ENCODE measurements at places on chromosomes 6 and 20. TPM values are rescaled to one million over a fixed set of nuclear protein-coding genes. Genes with fewer than 3 reads are reported as not detected.
A peak's percentile ranks its signal among the peaks of the same experiment; 100 is the strongest.

DNA sequence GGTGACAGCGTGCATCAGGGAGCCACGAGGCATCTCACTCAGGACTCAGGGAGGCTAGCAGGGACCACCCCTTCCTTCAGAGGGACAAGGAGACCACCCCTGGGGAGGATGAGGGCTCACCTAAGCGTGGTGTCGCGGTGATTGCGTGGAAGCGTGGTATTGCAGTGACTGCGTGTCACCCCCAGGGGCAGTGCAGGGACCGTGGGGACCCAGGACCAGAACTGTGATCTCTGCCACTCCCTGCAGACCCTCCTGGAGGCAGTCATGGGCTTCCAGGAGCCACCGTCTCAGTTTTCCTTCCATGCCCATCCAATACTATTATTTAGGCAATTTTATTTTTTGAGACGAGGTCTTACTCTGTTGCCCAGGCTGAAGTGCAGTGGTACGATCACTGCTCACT, 147.1 kb downstream of the TAF4 start:
- no peaks in the 10 kb centered on the region for H3K36me3 ChIP-seq
- no peak overlapping the region for H3K4me3 ChIP-seq
- no peaks in the 10 kb centered on the region for H3K27me3 ChIP-seq
- no peak for DNase-seq

- no peaks in the 10 kb centered on the region for H3K4me1 ChIP-seq
- H3K27me3 ChIP-seq: no peaks in the 10 kb centered on the region
- peaks cover 2% of the 10 kb centered on the region for H3K36me3 ChIP-seq
- no peak overlapping the region for H3K4me3 ChIP-seq
These were observed 1.5 kb upstream of the MSH5 start for GRCh38 chr6:31737991-31738979.

GRCh38 chr20:6993011-6993410, 225.5 kb downstream of the BMP2 start:
- no peak for DNase-seq
- H3K27ac ChIP-seq: no peak overlapping the region
- no peaks in the 10 kb centered on the region for H3K27me3 ChIP-seq
- no peaks in the 10 kb centered on the region for H3K36me3 ChIP-seq
- H3K4me3 ChIP-seq: no peak overlapping the region

The IP6K3 gene
- total RNA-seq: not detected

The SNAP25 gene
- 15.5 TPM for total RNA-seq

DNA sequence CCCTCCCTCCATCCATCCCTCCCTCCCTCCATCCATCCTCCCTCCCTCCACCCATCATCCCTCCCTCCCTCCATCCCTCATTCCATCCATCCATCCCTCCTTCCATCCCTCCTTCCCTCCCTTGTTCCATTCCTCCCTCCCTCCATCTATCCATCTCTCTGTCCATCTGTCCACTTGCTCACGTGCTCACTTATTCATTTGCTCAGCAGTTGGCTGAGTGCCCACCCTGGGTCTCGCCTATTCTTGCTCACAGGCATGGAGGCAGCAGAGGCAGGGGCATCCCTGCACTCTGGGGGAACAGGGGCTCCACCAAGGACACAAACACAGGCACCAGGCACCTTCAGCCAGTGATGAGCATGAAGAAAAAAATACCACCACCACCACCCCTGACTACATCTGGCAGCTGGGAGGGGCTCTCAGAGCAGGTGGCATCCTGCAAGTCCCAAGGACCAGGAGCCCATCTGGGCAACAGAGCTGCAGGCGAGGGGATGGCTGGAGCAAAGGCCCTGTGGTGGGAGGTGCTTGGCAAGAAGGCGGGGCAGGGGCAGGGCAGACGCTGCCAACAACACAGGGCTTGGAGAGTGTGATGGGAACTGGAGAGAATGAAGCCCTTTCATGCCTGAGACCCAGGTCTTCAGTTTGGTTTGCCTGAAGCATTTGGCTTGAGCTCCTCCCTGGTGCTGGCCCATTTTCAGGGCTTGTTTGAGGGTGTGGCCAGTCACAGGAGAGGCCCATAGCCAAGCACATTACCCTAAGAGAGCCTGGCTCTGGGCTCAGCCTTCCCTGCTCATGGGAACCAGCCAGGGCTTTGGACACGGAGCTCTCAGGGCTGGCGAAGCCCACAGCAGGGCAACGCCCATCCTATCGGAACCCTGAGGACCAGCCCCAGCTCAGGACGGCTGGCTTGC, 40.2 kb upstream of the MRGBP start:
- no peak overlapping the region for H3K27ac ChIP-seq
- no peaks in the 10 kb centered on the region for H3K27me3 ChIP-seq
- H3K36me3 ChIP-seq: no peaks in the 10 kb centered on the region
- no peaks in the 10 kb centered on the region for H3K4me1 ChIP-seq
- DNase-seq: peak; percentile 52

GRCh38 chr6:88472851-88473525, 306.8 kb upstream of the CNR1 start:
- no peaks in the 10 kb centered on the region for H3K4me1 ChIP-seq
- H3K4me3 ChIP-seq: no peak overlapping the region
- no peak for DNase-seq
- peaks cover 1% of the 10 kb centered on the region for H3K27me3 ChIP-seq
- H3K27ac ChIP-seq: no peak overlapping the region

GRCh38 chr20:51766994-51767866, 960 bp downstream of the ATP9A start:
- H3K36me3 ChIP-seq: no peaks in the 10 kb centered on the region
- DNase-seq: peak; percentile 73
- H3K27ac ChIP-seq: no peak overlapping the region
- peak overlapping the region; percentile 57 for H3K4me3 ChIP-seq

DNA sequence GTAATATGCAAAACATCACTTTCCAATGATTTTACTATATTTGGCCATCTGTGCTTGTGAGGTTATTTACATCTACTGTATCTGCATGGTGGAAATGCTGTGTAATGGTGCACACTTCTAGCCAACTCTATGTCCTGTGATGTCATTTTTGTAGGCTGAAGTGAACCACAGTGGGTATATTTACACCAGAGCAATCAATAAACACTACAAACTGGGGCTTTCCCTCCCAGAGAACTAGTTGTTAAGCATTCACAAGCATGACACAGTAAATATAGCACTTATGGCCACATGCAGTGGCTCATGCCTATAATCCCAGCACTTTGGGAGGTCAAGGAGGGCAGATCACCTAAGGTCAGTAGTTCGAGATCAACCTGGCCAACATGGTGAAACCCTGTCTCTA, 4.9 kb downstream of the SLC22A2 start:
- no peaks in the 10 kb centered on the region for H3K27me3 ChIP-seq
- H3K4me1 ChIP-seq: no peaks in the 10 kb centered on the region
- DNase-seq: no peak
- H3K36me3 ChIP-seq: no peaks in the 10 kb centered on the region

The EHMT2 gene
- 40.4 TPM for total RNA-seq

GRCh38 chr6:28393912-28394662, 5.5 kb downstream of the ZSCAN12 start:
- DNase-seq: no peak
- peaks cover 3% of the 10 kb centered on the region for H3K4me1 ChIP-seq
- H3K27ac ChIP-seq: no peak overlapping the region
- H3K27me3 ChIP-seq: no peaks in the 10 kb centered on the region
- H3K4me3 ChIP-seq: no peak overlapping the region
- peaks cover 17% of the 10 kb centered on the region for H3K36me3 ChIP-seq

The ABHD16B gene
- not detected for total RNA-seq

The RUNX2 gene
- total RNA-seq: 5.4 TPM

GRCh38 chr6:149317644-149318571, at the start of gene TAB2:
TSS of gene TAB2 (plus strand) at chr6:149317712. CDS start at chr6:149369998, 52,286 bp downstream.
- peak within 1 kb of the TSS; percentile 82 for H3K27ac ChIP-seq
- DNase-seq: peak; percentile 68
- H3K4me1 ChIP-seq: peaks cover 2% of the 10 kb centered on the region

- H3K27me3 ChIP-seq: no peaks in the 10 kb centered on the region
- no peaks in the 10 kb centered on the region for H3K36me3 ChIP-seq
- DNase-seq: no peak
- no peaks in the 10 kb centered on the region for H3K4me1 ChIP-seq
These were observed 48.1 kb upstream of the SLC17A4 start for GRCh38 chr6:25706314-25707014.

DNA sequence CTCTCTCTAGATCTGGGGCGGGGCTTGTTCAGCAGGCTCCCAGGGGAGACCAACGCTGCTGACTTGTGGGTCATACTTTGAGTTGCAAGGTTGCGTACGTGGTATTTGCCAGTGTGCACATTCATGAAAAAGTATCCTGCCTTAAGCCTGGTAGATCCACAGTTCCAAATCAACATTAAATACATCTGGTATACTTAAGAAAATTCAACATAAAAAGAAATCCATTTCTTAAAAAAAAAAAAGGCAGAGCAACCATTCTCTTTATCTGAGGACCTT, 81.4 kb downstream of the SLC22A3 start:
- no peaks in the 10 kb centered on the region for H3K36me3 ChIP-seq
- H3K27ac ChIP-seq: no peak overlapping the region
- peaks cover 8% of the 10 kb centered on the region for H3K4me1 ChIP-seq
- DNase-seq: no peak

The MYMX gene
- 1.6 TPM for total RNA-seq

The RAB44 gene
- total RNA-seq: 0.29 TPM

DNA sequence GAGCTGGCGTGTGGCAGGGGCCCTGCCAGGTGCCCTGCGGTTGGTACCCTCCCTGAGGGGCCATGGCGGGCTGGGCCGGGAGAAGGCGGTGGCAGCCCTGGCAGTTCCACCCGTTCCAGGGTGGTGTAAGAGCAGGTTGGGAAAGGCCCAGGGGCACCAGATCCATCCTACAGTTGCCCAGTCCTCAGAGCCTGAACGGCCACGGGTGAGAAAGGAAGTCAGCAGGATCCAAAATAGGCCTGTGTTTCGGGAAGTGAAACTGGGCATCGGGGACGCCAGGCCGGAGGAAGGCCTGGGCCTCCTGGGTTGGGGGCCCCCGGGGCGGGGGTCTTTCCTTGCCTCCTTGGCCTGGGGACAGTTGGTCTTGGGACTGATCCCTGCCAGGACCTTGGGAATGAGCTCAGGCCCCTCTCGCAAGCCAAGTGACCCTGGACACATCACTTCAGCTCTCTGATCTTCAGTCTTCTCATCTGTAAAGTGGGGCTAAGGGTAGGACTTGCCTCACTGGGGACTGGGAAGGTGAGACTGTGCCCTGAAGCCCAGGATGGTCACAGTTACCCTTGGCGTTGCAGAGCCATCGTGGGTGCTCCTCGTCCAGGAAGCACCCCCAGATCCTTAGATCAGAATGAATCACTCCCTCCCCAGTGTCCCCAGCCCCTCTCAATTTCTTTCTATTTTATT, 18.1 kb upstream of the NOL4L start:
- DNase-seq: peak; percentile 77
- no peak overlapping the region for H3K4me3 ChIP-seq
- H3K27me3 ChIP-seq: no peaks in the 10 kb centered on the region
- no peak overlapping the region for H3K27ac ChIP-seq

The SALL4 gene
- total RNA-seq: 0.19 TPM

DNA sequence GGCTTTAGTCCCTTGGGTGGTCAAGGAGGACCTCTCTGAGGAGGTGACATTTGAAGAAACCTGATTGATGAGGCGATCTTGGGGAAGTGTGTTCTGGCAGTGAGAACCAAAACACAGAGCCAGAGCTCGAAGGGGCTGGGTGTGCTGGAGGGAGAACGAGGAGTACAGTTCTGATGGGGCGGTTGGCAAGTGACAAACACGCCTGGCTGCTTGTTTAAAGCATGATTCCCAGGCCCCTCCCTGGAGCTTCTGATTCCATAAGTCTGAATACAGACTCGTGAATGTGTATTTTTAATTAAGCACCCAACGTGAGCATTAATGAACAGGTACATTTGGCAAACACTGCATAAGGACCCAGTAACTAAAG, 886 bp upstream of the NFATC2 start:
- H3K27ac ChIP-seq: no peak overlapping the region
- H3K4me1 ChIP-seq: no peaks in the 10 kb centered on the region
- no peaks in the 10 kb centered on the region for H3K36me3 ChIP-seq
- DNase-seq: no peak

- no peaks in the 10 kb centered on the region for H3K4me1 ChIP-seq
- no peaks in the 10 kb centered on the region for H3K36me3 ChIP-seq
- DNase-seq: no peak
- no peaks in the 10 kb centered on the region for H3K27me3 ChIP-seq
These were observed 10.1 kb upstream of the AKAP12 start for GRCh38 chr6:151229401-151230276.

DNA sequence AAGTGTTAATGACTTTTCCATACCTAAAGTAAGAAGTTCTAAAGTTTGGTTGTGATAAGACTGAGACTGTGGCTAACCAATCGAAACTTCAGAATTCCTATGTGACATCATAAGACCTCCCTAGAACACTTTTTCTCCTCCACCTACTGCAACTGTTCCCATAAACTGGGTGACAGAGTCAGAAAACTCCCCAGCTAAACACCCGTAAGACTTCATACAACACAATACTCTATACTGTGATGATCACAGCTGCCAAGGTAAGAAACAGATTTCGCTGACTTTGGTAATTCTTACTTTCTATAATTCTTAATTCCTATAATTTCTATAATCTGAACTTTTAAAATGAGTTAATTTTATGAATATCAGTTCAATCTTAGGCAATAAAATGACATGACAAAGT, at the start of gene PLN:
Gene PLN (plus strand): TSS at position 161 of the 400 bp plus-strand sequence. CDS start 10,626 bp downstream, outside the sequence.
- no peaks in the 10 kb centered on the region for H3K27me3 ChIP-seq
- no peaks in the 10 kb centered on the region for H3K4me1 ChIP-seq
- H3K4me3 ChIP-seq: peak within 1 kb of the TSS; percentile 86
- no peaks in the 10 kb centered on the region for H3K36me3 ChIP-seq

DNA sequence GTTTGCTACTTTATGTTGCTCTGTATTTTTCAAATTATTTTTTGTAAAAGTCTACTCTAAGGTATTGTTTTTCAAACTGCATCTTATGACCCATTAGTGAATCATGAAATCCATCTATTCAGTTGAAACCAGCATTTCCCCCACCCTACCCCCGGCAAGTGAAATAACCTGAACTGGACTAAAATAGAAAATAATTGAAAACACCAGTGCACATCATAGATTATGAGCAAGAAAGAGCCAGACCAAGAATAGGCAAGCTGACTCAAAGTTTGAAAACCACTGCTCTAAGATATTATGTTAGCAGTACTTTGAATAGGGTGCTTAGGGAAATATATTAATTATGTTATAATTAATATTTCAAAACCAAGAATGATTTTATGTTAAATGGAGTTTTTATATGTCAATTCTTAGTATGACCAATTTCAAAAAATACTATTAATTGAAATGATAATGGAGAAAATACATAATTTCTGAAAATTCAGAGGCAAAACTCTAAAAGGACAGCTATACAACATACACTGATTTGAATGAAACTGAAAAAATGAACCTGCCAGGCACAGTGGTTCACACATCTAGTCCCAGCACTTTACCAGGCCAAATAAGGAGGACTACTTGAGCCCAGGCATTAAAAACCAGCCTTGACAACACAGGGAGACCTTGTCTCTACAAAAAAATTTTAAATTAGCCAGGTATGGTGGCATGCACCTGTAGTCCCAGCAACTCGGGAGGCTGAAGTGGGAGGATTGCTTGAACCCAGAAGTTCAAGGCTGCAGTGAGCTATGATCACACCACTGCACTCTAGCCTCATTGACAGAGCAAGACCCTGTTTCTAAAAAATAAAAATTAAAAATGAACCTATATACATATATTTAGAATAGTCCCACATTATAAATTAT, 112.0 kb downstream of the CDK19 start:
- no peak for DNase-seq
- H3K4me3 ChIP-seq: no peak overlapping the region
- no peaks in the 10 kb centered on the region for H3K36me3 ChIP-seq
- H3K27ac ChIP-seq: no peak overlapping the region
- no peaks in the 10 kb centered on the region for H3K27me3 ChIP-seq

- no peak overlapping the region for H3K4me3 ChIP-seq
- no peaks in the 10 kb centered on the region for H3K36me3 ChIP-seq
- no peaks in the 10 kb centered on the region for H3K27me3 ChIP-seq
- no peak overlapping the region for H3K27ac ChIP-seq
- H3K4me1 ChIP-seq: no peaks in the 10 kb centered on the region
- no peak for DNase-seq
These were observed 116.2 kb upstream of the SYNDIG1 start for GRCh38 chr20:24353135-24353690.

The C6orf52 gene
- total RNA-seq: 0.66 TPM

The ERVFRD-1 gene
- not detected for total RNA-seq
